ENCODE measurements at places on chromosomes 5 and 9.

DNA sequence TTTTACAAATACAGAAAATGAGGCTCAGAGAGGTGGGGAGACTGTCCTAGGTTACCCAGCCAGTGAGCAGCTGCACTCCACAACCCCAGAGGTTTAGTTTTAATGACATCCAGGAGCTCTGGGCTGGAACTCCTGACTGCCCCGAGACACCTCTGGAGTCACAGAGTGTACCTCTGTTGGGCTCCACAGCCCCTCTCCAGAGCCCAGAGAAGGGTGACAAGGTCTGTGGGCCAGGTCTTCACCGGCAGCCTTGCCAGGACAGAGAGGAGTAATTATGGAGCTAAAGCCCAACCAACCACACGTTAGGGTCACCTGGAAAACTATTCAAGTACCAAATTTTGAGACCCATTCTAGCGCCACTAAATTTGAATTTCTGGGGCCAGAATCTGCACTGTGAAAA lies 11.1 kb downstream of the CDX1 start:
- DNase-seq, result no peak

GRCh38 chr5:53303105-53303504 lies 177.3 kb upstream of the FST start:
- no peak for DNase-seq

- DNase-seq, result no peak
Measured at GRCh38 chr5:109529987-109530386, 120.2 kb upstream of the PJA2 start.

- DNase-seq, result no peak
Measured at GRCh38 chr5:41416336-41416735, 94.1 kb downstream of the PLCXD3 start.

GRCh38 chr5:95081500-95081960 lies 203.4 kb downstream of the MCTP1 start:
- no peak for DNase-seq

DNA sequence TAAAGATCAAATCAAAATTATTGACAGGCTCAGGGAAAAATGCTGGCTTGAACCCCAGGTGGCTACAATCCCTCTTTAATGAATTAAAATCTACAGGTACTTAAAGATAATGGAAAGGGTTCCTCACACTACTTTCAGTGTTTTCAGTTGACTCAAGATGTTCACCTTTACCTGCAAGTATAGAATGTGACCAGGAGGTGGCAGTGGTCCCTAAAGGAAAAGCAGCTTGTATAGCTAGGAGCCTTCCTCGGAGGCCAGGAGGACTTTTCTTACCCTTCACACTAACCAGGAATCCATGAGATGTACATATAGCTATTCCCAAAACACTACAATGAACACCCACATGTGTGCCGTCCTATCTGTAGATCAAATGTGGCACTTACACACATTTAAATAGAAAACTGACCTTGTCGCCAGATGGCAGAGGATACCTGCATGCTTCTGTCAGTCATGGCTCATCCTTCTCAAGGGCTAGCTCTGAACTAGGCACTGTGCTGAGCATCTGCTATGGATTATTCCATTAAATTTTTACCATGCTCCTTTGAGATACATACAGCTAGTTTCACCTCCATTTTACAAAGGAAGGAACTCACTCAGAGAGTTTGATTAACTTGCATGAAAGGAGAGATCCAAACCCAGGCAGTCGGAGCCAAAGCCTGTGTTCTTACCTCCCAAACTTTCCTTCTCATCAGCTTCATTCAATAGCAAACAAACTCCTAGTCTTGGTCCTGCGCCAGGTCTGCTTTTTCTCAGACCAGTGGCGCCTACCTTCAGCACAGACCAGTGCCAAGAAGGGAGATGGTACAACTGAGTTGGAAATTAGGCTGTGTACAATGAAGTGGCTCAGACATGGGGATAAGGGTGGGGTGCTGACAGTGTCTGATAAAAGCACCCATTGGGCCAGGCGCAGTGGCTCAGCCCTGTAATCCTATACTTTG lies 24.5 kb downstream of the C9orf152 start:
- DNase-seq, result peak; percentile 38

- DNase-seq, result no peak
Measured at GRCh38 chr5:31479706-31480105, 52.2 kb downstream of the DROSHA start.

- DNase-seq, result no peak
Measured at GRCh38 chr5:155886311-155887031, 440.5 kb upstream of the SGCD start.

- no peak for DNase-seq
Measured at GRCh38 chr5:72486371-72486770, 20.8 kb downstream of the ZNF366 start.

- no peak for DNase-seq
Measured at GRCh38 chr9:133713150-133713959, 24.8 kb downstream of the SARDH start.

DNA sequence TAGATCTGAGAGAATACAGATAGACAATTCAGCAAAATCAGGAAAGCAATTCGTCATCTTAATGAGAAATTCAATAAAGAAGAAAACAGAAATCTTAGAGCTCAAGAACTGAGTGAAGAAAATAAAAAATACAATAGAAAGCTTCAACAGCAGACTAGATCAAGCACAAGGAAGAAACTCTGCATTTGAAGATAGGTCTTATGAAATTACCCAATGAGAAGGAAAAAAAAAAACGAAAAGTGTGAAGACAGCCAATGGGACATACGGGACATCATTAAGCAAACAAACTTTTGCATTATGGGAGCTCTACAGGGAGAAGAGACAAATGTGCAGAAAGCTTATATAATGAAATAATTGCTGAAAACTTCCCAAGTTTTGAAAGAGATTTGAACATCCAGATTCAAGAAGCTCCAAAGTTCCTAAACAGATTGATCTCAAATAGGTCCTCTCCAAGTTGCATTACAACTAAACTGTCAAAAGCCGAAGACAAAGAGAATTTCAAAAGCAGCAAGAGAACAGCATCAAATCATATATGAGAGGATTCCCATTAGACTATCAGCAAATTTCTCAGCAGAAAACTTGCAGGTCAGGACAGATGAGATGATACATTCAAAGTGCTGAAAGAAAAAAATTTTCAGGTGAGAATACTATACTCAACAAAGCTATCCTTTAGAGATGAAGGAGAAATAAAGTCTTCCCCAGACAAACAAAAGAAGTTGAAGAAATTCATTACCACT lies 10.8 kb upstream of the RLN2 start:
- DNase-seq, result no peak

- no peak for DNase-seq
Measured at GRCh38 chr5:143986516-143987212, 174.7 kb downstream of the HMHB1 start.

GRCh38 chr9:34642679-34643078 lies 3.8 kb upstream of the GALT start:
- DNase-seq, result no peak

DNA sequence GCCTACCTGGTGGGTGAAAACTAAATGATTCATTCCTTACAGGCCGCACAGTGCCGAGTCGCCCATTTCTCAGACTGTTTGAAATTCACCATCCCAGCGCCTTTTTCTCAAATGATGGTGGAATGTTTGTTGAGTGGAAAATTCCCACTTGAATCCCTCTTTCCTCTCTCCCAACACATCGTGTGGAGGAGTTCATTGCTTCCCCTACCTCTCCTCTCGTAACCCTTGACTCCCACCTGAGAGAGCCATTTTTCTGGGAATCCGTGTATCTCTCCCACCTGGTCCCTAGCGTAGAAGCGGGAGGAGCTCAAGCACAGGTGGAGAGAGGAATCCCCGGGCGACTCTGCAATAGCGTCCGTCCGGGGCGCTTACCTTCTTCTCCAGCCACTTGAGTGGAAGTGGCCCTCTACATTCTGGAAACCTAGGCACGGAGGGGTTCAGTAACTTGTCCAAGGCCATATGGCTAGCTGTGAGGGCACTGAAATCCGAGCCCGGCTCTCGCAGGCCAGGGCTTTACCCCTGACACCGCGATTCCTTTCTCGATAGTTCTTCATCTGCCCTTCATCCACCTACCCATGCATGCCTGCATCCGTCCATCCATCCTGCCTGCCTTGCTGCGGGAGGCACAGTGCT lies 683 bp downstream of the OSMR start:
- no peak for DNase-seq

DNA sequence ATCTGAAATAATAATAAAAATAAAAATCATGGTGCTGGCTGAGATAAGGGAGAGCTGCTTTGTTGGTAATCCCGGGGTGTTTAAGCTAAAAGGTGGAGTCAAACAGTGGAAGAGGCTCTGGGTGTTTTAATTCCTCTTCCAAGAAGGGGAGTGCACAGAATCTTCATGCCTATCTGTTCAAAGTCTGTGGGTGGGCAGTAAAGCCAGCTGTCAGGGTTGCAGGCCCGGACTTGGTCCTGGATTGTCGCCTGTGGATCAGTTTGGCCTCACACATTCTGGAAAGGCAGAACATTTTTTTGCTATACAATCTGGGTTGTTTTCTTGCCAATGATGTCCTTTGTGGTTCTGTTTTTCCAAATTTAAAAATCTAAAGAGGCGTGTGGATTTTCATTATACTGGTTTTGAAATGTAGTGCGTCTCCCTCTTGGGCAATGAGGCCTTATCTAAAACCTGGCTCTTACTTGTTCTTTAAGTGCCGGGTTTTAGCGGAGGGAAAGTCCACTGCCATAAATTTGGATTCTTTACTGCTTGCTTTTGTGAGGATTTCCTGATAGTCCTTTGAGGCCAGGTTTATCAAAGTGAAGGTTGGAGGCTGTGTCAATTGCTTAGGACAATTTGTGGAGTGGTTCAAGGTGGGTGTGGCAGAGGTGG lies 5.8 kb downstream of the ANKDD1B start:
- no peak for DNase-seq

DNA sequence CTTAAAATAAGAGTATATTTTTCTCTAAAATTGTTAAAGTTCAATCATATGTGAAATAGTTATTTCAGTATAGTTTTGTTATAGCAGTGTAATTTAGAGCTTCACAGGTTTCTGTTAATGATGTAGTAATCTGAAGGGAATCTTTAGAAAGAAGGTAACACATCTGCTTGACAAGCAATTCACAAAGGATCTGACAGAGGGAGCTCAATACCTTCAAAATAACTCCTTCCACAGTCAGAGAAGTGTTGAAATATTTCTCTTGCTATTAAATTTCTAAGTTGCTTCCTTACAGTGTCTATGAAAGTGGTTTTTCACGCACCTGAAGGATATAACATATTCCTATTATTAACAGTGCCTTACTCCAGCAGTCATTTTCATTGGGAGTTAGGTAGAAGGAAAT lies 44.9 kb downstream of the SLC25A51 start:
- DNase-seq, result no peak

GRCh38 chr5:143516249-143516648 lies 112.8 kb upstream of the NR3C1 start:
- no peak for DNase-seq

- no peak for DNase-seq
Measured at GRCh38 chr5:125496393-125496792, 750.0 kb upstream of the ZNF608 start.

DNA sequence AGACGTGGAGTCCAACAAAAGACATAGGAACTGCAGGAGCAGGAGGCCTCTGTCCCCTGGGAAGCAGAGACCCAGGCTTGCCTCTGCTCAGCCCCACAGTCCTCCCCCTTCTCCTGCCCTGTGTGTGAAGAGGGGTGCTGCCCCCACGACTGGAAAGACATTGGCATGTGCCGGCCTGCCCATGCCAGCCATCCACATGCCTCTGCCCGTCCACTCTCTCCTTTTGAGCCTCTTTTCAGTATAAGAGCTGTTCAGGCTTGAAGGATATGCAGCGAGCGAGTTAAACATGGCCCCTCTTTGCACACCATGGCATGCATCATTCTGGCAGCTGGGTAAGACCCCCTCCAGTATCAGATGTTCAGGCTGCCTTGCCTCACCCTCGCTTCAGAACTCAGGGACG lies 159.7 kb upstream of the OTULINL start:
- no peak for DNase-seq

GRCh38 chr5:78537821-78538220 lies 110.8 kb downstream of the LHFPL2 start:
- DNase-seq, result no peak

DNA sequence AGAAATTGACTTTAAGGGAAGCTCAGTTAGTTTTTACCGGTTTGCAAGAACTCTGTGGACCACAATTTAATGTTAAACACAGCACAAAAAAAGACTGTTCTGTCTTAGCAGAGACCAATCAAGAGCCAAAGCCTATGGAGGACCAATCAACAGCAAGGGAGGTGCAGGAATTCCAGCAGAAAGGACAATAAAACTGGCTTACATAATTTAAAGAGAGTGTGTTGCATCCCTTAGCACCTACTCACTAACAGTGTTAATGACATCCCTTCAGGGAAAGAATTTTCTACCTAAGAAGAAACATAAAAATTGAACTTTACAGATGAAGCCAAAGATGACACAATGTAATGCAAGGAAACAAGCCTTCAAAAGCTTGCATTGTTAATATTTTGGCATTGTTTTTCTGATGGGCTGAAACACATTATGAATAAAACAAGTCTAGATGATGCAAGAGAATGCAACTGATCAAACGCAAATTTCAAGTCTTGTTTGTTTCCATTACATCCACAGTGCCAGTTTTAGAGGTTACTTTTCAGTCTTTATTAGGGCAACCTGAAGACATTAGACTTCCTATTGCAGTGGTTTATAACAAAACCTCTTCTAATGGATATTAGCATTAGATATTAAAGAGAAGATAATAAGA lies 111.3 kb upstream of the FST start:
- DNase-seq, result no peak

- no peak for DNase-seq
Measured at GRCh38 chr5:97923496-97923895, 740.4 kb upstream of the RIOK2 start.

- DNase-seq, result no peak
Measured at GRCh38 chr5:96004087-96004486, 42.4 kb upstream of the ELL2 start.

GRCh38 chr5:158051036-158051435 lies 192.1 kb upstream of the CLINT1 start:
- DNase-seq, result no peak

DNA sequence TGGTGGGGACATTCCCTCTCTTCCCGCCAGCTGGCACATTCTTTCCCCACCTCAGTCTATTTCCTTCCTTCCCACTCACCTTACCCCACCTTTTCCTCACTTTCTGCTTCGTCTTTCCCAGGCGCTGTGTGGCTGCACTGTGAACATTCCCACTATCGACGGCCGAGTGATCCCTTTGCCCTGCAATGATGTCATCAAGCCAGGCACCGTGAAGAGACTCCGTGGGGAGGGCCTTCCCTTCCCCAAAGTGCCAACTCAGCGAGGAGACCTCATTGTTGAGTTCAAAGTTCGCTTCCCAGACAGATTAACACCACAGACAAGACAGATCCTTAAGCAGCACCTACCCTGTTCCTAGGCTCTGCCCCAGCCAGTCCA lies 7.3 kb downstream of the DNAJB5 start:
- DNase-seq, result no peak

- no peak for DNase-seq
Measured at GRCh38 chr9:133378408-133378962, 2.3 kb downstream of the STKLD1 start.

DNA sequence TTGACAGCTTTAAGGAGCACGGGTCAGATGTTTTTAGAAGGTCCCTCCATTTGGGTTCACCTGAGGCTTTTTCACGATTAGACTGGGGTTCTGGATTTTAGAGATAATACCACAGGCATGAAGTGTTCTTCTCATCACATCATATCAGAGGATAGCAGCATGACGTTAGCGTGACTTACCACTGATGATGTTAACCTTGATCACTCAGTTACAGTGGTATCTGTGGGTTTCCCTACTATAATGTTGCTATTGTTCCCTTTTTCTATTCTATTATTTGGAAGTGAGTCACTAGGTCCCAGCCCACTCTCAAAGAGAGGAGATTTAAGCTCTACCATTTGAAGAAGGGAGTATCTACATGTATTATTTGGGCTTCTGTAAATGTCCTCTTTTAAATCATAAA lies 300.0 kb downstream of the MAST4 start:
- no peak for DNase-seq
